Stimulated activated CD8-positive, alpha-beta memory T cell treated with anti-CD3 and anti-CD28 coated beads, Interleukin-4, amount 100 ng/mL, for 1 hour (primary cell): ENCODE measurements at places on chromosomes 2 and 18.

DNA sequence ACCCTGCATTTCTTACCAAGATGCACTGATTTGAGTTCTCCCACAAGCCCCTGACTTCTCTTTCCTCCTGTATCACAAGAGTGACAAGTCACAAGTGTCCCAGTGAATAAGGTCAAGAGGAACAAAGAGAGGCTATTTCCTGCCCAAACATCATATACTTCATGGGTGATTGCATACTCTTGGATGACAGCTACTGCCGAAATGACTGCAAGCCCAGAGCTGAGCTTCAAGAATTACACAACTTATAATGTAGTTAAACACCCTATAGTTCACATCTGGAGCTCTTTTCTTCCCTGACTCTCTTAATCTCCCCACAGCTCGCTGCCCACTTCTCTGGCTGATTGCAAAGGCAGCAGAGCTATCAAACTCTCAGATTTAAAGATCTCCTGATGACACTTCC lies 289.7 kb upstream of the PARD3B start:
- DNase-seq: no peak

- DNase-seq: no peak
Observed at GRCh38 chr18:51447351-51448342, 250.2 kb upstream of the MEX3C start.

- no peak for DNase-seq
Observed at GRCh38 chr2:38509314-38509946, 93.3 kb downstream of the HNRNPLL start.

DNA sequence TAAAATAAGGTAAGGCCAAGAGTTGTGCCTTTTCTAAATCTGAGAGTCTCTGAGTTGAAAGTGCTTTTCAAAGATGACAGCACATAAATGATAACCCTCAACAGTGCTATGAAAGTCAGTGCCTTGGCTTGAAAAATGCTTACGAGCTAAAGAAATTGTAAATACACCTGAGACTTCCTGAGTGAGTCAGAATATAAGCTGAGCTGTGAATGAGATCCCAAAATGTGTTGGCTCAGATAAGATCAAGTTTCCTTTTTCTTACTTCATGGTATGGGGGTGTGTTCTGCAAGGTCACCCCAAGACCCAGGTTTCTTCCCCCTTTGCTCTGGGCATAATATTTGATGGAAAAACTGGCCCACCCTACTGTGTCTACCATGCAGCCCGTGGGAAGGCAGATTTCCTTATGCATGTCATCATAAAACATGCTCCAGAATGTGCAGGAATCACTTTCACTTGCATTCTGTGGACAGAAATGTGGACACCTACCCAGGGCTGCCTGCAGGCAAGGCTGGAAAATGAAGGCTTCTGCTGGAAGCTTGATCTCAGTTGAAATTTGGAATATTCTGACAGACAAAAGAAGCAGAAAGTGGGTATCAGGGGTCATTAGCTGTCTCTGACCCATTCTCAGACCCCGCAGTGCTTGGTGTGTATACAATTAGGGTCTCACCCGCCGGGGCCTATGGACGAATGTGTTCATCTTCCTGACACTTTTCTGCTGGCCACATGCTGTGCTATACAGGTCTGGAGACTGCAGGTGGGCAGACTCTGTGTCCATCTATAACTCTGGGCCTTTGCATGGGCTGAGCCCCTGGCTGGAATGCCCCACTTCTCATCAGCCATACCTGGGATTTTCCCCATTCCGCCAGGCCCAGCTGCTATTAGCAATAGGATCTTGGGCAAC lies 212.6 kb downstream of the SH3RF3 start:
- DNase-seq: no peak

GRCh38 chr2:85154048-85154753 lies 21.0 kb downstream of the TCF7L1 start:
- DNase-seq: no peak

- DNase-seq: no peak
Observed at GRCh38 chr18:43934322-43934721, 657.0 kb upstream of the SYT4 start.

DNA sequence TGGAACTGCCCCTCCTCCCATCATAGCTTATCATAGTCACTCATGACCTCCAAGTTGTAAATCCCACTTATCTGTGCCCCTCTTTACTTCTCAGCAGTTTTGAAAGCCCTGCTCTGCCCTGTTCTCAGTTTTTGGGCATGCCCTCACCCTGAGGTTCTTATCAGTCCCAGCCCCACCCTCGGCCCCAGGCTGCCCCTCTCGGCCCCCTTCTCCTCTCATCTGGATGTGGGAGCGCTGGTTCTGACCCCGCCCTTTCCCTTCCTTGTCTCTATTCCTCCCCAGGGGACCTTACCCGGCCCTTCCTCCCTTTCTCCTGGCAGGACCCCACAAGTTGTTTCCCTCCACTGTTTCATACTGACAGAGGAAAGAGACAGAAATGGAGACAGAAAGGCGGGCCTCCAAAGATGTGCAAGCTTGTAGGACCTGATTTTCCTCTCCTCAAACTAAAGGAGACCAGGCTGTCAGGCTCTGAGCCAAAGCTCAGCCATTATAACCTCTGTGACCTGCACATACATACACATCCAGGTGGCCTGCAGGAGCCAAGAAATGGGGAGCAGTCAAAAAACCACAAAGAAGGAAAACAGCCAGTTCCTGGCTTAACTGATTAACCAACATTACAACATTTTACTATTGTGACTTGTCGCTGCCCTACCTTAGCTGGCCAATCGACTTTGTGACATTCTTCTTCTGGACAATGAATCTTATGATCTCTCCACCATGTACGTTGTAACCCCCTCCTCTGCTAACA lies 171.0 kb upstream of the HS6ST1 start:
- DNase-seq: no peak

DNA sequence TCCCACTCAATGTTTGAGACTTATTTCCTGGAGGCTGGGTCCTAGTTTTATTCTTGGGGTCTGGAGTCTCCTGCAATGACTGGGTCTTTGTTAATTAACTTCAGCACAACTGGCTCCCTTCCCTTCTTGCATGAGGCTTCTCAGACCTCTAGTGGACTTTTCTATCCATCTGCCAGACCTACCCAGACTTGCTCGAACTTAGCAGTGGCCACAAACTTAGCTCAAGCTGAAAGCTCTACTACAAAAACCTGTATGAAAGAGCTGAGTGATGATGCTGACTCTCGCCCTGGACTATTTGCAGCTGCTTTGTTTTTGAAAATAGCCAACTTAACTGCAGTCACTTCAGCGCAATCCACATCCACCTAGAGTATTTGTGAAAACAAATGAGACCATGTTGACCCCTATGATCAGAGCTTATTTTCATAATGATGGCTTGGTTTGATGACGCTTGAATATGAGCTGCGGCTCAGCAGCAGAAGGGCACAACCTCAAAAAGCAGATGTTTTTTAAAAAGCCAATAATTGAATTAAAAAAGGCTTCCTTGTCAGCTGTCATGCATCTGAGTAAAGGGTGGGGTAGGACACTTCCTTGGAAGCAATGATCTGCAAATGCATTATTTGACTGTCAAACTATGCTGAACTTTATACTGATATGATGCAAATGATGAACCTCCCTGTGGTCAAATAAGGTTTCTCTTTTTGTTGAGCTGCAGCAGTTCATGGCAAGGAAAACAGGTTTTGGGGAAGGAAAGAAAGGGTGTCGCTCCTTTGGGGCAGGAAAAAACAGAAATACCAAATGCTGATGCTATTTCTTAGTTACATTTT lies 10.6 kb upstream of the ANXA4 start:
- no peak for DNase-seq

GRCh38 chr2:3268705-3269029 lies 109.0 kb downstream of the EIPR1 start:
- DNase-seq: no peak

- no peak for DNase-seq
Observed at GRCh38 chr18:28108814-28109213, 68.1 kb downstream of the CDH2 start.

DNA sequence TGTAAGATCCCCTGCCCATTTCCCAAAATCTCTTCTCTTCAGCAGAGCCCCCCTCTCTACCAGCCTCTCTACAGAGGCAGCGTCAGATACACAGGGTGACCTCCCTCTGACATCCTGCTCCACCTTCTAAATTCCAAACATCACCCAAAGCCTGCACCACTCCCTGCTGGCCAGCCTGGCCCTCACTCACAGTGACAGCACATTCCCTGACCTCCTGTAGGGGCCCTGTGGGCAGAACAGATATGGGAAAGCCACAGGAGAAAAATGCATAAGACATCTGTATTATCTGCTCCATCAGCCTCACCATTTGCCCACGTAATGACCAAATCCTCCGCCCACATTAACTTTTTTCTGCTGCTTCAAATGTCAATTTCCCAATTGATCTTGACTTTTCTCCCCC lies 40.6 kb downstream of the TRABD2A start:
- DNase-seq: no peak

DNA sequence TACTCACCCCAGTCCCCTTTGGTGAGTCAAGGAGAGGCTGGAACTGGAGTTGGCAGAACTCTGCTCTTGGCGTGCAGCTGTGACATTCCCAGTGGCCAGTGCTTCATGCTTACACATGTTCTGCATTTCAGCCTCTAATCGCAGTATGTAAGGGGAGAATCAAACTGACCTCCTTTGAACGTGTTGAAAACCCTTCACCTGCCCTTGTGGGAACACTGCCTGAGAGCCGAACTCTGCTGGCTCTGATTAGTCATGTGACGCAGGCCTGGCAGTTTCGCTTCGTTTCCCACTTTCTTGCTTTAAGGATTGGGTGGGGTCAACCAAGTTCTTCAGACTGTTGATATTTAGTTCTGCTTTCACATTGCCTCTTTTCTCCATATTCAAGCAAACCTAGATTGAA lies 173.8 kb upstream of the BCL2L11 start:
- no peak for DNase-seq

DNA sequence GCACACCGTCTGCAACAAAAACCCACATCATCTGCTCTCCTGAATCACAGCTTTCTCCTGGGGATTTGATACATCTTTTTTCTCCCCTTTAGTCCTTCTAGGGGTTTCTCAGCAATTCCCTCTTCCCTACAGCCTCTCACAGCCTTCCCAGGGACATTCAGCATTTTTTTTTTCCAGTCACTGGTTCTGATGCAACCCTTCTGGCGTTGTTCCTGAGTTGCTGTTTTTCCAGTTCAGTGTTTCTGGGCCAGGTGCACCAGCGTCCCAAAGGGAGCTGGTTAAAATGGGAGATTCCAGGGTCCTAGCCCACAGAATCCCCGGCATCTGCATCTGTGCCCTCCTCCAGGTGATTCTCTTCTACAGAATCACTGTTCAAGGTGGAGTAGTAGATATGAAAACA lies 36.1 kb downstream of the ADCY3 start:
- no peak for DNase-seq

DNA sequence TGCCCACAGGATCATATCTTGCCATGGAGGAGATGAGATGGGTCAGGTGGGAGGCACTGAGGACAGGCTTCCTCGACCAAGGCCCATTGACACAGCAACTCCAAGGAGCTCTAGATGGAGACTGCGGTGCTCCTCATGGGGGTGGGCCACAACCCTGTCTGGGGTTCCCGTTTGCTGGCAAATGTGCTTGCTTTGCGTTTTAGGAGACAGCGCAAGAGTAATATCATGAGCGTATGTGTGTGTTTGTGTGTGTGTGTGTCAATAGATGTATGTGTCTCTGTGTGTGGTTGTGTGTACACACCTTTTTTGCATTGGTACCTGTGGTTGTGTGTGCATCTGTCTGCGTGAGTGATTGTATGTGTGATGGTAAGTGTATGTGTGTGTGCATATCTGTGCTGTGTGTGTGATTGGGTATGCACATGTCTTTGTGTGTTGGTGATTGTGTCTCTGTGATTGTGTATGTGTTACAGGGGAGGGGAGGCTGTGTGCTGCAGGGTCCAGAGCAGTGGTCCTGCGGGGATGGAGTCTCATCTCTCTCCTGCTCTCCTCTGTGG lies 4.4 kb downstream of the FBLN7 start:
- no peak for DNase-seq

DNA sequence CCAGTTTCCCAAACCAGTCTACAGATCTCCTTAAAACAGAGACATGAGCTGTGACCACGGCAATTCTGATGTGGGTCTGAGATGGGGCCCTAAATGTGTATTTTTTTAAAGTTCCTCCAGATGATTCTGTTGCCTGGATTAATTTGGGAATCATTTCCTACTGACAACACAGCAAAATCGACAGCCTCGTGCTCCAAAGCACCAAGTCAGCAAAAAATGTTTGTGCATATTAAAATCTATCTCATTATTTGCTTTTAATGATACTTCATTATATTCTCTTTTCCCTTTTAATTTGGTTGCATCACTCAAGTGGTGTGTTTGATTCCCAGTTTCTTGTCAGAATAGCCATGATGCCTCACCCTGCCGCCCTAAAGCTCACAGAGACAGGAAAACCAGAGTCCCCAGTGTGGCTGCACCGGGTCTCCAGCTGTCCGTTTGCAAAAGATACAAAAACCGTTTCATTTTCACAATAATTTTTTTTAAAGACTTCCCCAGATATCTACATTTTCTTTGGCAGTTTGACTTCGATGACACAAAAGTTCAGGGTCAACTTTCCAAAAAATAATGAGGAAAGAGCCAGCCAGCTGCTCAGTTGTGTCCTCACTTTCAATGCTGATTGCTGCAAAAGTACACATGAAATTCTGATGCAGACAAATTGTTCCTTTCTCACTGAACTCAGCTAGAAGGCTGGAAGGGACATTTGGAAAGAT lies 443.2 kb upstream of the ID2 start:
- no peak for DNase-seq

DNA sequence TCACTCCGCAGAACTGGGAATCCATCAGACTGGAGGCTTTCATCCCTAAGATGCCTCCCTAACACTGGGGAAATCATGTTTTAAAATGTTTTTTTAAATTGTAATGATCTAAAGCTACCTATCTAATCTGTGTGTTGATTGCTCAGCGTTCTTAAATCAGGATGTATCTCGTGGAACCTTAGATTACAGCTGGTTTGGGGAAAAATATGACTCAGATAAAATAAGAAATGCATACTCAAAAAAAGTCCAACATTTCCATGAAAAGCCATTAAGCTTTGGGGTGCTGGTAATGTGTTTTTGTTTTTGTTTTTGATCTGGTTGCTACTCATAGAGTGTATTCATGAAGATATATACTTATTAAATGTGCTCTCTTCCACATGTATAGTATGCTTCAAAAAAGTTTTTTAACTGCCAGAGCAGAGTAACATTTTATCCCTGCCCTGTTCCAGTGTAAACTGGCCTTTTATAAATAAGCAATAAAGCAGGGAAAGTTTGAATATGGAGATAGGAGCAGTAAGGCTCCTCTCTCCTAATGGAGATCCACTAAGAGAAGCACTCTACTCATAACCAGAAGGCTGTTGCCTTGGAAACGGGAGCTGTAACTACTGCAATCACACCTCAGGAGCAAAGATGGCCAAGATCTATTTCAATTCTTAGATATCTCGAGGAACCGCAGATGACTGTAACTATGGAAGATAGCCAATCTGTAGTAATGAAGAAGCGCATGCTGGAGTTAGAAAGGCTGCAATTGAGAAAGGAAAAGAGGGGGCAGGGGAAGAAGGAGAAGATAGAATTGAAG lies 41.6 kb downstream of the ANKRD44 start:
- no peak for DNase-seq

- DNase-seq: no peak
Observed at GRCh38 chr2:70776266-70776665, 8.3 kb upstream of the ADD2 start.

DNA sequence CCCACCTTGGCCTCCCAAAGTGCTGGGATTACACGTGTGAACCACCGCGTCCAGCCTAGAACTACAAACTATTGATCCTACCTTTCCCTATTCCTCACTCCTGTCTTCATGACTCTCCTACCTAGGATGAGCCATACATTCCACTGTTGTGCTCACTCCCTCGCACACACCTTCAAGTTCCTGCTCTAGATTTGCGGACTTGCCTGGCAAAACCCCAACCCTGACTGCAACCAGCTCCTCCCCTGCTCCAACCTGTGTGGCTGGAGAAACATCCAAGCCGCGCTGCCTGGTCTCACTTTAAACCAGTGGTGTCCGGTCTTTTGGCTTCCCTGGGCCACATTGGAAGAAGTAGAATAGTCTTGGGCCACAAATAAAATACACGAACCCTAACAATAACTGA lies 5.0 kb upstream of the DNPEP start:
- no peak for DNase-seq
